ENCODE measurements at places on chromosomes 12 and 14.

- DNase-seq, result no peak
Observed at GRCh38 chr14:52267501-52268278, at the start of gene PTGDR. TSS of gene PTGDR (plus strand) at chr14:52267698. CDS start at chr14:52267815, 117 bp downstream.

- DNase-seq, result no peak
Observed at GRCh38 chr14:66295386-66295785, 190.8 kb upstream of the CCDC196 start.

- DNase-seq, result no peak
Observed at GRCh38 chr12:82366197-82366596, 7.9 kb downstream of the METTL25 start.

DNA sequence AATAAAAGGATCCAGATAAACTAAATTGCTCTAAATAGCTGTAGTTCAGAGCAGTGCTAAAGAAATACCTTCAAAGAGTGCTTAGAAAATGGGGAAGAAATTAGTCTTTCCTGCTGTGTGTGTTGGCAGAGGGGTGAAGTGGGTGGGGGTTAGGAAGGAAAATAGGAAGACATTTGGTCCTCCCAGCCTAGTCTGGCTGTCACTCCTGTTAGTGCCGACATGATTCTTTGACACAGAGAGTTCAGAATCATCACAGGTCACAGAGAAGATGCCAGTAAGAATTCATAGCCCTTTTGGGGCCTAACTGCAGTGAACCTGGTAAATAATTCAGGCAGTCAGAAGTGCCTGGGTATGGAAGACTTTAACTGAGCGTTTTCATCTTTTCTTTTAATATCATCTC is 74.8 kb downstream of the FLRT2 start:
- no peak for DNase-seq

- no peak for DNase-seq
Observed at GRCh38 chr14:51939755-51940301, 49.5 kb upstream of the RTRAF start.

- no peak for DNase-seq
Observed at GRCh38 chr12:109864916-109865315, 15.4 kb downstream of the GLTP start.

DNA sequence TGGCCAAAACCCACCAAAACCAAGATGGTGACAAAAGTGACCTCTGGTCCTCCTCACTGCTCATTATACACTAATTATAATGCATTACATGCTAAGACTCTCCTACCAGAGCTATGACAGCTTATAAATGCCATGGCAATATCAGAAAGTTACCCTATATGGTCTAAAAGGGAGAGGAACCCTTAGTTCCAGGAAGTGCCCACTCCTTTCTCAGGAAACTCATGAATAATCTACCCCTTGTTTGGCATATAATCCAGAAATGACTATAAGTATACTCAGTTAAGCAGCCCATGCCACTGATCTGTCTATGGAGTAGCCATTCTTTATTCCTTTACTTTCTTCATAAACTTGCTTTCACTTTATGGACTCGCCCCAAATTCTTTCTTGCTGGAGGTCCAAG is 43.0 kb upstream of the FUT8 start:
- no peak for DNase-seq

- DNase-seq, result no peak
Observed at GRCh38 chr12:121295746-121296617, 527 bp downstream of the CAMKK2 start.

DNA sequence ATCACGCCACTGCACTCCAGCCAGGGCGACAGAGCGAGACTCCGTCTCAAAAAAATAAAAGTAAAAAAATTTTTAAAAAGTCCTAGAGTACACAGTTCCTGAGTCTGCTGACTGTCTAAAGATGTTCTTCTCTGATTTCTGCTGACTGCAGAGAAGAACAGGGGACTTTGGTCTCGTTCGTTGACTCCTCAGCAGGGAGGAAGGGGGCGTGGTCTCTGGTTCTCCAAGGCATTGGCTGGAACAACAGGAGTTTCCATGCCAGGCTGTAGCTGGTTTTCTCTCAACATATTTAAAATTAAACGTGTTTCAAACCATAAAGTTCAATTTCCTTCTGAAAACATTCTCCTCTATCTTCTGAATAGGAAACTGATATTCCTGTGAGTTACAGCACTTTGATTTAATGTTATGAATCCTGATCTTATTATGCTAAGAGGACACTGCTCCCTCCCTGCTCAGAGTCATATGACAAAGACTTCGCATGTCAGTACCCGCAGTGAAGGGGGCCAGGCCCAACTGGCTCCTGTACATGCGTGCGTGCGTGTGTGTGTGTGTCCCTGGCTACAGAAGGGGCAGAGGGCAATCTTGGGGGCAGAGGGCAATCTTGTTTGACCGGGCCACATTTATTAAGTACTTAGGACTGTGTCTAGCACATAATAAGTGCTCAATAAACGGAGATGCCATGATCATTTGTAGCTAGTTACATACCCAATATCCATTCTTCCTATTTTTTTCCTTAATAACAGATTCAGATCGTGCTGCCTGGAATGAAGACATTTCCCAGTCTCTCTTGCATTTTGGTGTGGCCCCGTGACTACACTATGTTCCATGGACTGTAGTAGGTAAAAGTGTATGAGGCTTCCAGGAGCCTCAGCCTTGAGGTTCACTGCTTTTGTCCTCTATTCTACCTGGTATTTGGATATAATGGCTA is 16.5 kb upstream of the HNF1A start:
- DNase-seq, result no peak

- no peak for DNase-seq
Observed at GRCh38 chr14:65827520-65827919, 415.0 kb downstream of the FUT8 start.

- no peak for DNase-seq
Observed at GRCh38 chr14:86203843-86204242, 673.9 kb downstream of the FLRT2 start.

- no peak for DNase-seq
Observed at GRCh38 chr14:85479306-85479705, 50.6 kb upstream of the FLRT2 start.

DNA sequence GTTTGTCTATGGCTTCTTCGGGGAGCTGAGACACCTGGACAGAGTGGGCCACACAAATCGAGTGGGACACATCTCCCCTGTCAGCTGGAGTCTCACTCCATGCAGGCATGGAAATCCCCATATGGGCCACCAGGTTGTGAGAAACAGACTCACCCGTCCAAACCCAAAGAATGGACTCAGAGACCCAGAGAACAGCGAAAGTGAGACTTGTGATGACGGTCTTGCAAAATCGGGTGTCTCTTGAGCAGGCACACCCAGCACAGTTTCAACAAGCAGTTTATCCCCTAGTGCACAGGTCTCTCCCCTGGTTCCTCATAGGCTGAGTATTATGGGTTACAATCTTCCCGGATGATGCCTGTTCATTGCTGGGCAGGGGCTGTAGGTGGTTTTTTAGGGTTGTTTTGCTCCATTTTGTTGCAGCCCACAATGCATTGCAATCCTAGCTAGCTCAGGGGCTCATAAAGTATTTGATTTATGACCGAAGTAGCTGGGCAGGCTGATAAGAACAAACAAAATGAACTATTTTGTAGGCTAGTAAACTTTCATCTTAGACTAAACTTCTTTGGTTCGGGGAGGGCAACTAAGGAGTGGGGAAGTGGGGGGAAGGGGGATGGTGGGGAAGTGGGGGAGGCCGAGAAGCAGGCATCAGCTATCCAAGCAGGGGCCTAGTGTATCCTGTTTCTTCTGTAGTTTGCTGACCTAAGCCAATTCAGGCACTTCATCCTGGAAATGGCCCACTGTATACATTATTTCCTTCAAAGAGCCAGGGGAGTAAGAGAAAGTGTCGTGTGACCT is 45.3 kb downstream of the IQSEC3 start:
- no peak for DNase-seq

- no peak for DNase-seq
Observed at GRCh38 chr14:40847480-40847879, 759.2 kb upstream of the LRFN5 start.

DNA sequence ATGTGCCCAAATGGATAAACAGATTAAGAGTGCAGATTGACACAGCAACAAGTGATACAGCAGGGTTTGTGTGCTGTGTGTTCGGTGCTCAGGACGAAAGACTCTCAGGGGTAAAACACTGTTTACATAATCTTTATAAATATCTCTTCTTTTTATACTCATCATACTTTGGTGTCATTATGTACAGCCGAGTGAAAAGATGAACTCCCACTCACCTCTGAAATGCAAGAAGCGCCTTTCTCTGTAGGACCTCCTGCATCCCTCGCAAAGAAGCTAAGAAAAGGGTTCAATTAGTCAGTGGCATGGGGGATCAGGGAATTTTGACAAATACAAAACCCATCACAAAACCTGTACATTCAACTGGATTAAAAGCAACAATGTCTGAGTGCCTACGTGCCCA is 163.6 kb downstream of the TTC7B start:
- DNase-seq, result no peak

DNA sequence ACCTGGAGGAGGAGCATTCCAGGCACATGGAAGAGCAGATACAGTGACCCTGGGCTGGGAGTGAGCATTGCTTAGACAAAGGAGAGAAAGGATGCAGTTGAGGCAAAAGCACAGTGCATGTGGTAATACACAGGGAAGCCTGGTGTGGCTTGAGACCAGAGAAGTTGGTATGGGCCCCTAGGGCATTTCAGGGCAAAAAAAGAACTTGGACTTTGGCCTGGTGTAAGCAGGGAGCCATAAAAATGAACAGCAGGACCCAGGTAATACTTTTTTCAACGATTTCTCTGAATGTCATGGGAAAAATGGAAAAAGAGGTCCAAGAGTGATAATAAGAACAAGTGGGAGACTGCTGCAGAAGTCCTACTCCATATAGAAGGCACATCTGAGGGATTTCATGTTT is 163.9 kb downstream of the ASCL4 start:
- no peak for DNase-seq

GRCh38 chr12:114701104-114701414 is 17.1 kb upstream of the TBX3 start:
- no peak for DNase-seq

GRCh38 chr12:127237151-127237550 is 1029.8 kb upstream of the TMEM132C start:
- DNase-seq, result no peak

DNA sequence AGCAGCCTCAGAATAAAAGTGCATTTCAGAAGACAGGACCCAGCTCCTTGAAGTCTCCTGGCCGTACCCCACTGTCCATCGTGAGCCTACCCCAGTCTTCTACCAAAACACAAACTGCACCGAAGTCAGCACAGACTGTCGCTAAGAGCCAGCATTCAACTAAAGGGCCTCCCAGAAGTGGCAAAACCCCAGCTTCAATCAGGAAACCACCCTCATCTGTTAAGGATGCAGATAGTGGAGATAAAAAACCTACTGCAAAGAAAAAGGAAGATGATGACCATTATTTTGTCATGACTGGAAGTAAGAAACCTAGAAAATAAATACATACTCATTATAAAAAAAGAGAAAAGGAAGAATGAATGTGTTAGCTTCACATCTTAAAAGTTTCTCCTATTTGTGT is 51.1 kb downstream of the GAS2L3 start:
- DNase-seq, result no peak

DNA sequence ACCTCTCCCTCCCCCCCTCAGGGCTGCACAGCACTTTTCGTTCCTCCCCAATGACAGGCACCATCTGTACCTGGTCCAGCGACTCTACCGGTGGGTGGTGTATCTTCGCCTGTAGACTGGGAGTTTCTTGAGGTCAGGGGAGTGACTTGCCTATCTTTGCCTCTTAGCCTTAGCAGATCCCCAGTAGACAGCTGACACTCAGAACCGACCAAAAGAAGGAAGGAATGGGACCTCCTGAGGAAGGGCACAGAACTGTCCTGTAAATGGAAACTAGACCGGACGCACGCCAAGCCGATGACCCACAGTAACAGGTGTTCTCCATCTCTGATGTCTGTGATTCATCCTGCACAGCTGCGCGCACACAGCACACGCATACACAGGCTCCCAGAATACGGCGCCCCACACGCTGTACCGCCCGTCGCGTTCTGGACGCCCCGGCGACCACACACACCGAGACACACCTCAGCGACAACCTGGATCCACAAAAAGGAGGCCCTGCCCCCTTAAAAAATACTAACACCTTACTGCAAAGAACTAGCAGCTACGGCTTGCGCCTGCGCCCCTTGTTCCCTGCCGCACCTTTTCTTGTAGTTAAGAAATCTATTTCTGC is 673 bp upstream of the TTC9 start:
- DNase-seq, result no peak

- no peak for DNase-seq
Observed at GRCh38 chr12:115450017-115450416, 766.0 kb upstream of the TBX3 start.

DNA sequence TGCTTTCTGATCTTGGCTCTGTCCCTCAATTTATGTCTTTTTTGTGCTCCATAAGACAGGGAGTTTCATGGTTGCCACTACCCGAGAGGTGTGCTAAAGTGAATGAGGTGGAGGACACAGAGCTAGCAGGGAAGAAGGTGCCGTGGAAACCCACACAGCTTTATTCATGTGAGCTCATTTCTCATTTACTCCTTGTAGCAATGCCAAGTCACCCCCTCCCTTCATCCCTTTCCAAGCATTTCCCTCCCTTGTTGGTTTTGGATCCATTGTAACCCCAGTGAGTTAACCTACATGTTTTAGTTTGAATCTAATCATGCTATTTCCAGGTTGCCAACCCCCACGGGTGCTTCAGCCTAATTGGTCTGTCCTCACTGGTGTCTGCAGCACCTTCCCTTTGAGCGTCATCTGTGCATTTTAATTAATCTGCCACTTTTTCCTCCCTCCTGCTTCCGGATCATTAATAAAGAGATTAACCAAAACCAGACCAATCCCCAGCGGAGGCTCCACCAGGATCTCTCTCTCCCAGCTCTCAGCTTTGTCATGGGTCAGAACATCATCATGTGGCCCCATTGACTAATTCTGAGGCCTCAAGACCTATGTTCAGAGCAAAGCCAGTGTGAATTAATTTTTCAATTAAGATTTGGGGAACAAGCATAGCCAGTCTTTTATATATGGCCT is 56.2 kb downstream of the NTF3 start:
- DNase-seq, result no peak

DNA sequence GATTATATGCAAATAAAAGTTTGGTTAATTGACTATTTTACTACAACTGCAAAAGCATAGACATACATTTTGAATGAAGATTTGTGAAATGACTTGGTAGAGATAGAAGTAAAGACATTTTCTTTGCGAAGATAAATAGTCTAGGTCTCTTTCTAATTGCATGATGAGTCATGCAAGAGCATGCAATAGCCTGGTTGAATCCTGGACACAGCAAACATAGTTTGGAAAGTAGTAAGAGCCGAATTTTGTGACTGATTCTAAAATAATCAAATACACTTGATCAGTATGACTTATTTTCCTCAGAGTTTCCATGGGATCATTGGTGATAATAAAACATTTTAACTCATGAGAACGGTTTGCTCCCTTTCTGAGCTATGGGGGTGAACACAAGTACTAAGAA is 27.7 kb upstream of the CAND1 start:
- DNase-seq, result no peak

DNA sequence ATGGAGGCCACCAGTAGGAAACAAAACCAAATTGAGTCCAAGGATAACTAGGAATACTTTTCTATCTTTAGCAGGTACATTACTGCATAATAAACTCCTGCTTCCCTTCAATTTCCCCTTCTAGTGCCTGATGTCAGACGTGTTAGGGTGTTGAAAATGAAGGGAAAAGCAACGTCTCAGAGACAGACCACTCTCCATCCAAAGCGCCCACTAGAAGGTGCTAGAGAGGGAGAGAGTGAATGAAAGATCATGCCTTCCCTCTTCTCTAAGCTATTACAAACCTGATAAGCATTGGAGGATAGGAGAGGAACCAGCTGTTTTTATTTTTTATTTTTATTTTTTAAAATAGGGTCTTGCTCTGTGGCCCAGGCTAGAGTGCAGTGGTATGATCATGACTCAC is 64.1 kb downstream of the ZNF641 start:
- no peak for DNase-seq

Measured in hypothalamus (tissue), 51 donors.